ENCODE measurements at places on chromosomes 3 and 15.
A peak's percentile ranks its signal among the peaks of the same experiment; 100 is the strongest.

DNA sequence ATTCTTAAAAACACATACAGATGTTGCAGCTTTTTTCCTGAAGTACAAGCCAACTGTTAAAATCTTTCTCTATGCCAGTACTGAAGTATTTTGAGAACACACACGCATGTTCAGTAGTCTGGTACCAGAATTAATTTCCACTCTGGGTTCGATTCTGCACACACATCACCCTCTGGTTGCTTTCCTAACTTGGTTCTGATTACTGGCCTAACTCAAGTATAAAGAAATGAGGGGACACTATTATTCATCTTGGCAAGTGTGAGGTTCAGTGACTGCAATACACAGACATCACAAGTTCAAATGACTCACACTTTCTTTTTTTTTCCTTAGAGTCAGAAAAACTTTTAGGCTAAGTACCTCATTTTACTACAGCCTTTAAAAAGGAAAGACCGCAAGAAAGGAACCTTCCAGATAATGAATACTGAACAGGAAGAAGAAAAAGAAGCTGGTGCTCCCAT, 37.4 kb upstream of the LDHAL6B start:
- peak; percentile 14 for DNase-seq

DNA sequence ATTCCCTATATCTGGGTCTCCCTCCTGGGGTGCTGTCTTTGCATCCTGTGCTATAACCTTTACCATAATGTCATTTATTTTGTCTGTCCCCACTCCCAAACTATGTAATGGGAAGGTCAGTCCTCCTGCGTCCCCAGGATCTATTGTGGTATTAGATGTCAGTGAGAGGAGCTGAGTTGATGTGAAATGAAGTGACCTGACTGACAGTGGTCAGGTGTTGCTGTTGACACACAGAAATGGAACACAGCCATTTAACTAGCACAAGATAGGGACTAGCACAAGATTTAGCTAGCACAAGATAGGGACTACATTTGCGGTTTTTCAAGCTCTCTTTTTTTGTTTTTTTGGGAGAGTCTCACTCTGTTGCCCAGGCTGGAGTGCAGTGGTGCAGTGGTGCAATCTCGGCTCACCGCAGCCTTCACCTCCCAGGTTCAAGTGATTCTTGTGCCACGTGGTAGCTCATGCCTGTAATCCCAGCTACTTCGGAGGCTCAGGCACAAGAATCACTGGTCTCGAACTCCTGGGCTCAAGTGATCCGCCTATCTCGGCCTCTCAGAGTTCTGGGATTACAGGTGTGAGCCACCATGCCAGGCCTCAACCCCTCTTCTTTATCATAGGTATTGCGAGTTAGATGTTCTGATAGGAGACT, 5.2 kb downstream of the NGRN start:
- DNase-seq = no peak

GRCh38 chr3:190435618-190436017, 14.1 kb downstream of the TMEM207 start:
- no peak for DNase-seq

DNA sequence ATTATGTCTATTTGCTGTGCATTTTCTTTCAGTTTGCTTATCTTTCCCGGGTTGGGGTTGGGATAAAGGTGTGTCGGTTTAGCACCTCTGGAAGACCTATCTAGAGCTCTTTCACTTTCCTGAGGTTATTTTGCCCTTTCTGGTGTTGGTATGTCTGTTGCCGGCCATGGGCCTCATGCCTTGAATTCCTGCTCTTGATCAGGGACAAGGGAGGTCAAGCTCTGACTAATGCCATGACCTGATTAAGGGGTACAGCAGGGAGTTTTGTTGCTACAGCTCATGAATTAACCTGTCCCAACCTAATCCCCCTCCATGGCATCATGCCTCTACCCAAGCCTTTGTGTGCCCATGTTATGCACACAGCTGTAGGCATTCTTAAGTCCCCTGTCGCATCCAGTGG, 70.5 kb upstream of the GOLGA6B start:
- DNase-seq = peak; percentile 64

DNA sequence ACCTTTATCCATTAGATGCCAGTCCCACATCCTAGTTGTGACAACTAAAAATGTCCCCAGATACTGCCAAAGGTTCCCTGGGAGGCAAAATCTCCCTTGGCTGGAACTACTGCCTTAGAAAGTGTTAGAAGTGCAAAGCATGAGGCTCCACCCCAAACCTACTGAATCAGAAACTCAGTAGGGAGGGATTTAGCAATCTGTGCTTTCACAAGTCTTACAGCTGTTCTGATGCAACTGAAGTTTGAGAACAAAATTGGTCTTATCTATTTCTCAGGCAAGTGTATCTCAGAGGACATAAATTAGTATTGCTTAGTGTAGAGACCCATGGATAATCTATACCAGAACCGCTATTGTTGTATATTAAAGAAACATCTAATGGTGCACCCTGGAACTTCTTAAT, 70.2 kb downstream of the CLDN1 start:
- DNase-seq = peak; percentile 36

DNA sequence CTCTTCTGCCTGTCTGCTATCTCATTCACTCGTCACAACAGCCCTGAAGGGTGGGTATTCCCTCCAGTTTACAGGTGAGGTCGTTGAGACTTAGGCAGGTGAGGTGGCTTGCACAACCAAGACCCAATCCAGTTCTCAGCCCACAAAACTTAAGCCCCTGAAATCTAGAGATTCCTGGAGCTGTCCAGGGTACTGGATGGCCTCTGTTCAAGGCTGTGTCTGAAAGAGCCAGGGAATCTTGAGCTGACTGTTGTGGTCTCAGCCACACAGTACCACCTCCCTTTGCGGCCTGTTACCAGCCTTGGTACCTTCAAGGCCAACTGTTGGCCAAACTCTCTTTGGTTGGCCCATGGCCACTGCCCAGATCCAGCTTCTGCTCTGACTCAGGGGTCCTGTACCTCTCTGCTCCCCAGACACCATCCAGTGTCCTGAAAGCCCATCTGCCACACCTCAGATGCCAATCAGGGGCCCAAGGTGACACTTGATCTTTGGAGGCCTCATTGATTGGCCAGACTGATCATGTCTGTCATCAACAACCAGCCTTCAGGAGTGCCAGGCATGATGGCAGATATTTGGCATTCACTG, 10.9 kb upstream of the FAM107A start:
- peak; percentile 76 for DNase-seq

DNA sequence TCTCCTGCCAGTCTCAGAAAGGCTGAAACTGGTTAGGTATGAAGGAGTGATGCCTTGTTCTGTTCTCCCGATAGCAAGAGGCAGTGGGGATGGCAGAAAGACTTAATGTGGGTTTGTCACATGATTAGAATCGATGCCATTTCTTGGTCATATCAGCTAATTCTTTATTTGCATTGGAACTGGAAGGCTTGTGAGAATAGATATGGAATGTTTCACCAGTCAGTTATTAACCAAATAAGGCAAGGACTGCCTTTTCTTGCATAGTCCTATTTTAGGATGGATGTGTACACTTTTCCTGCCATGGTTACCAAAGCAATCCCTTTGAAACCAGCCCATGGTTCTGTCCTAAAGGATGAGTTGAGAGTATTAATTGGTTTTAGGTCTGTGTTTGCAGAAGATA, 33.7 kb downstream of the FILIP1L start:
- no peak for DNase-seq

DNA sequence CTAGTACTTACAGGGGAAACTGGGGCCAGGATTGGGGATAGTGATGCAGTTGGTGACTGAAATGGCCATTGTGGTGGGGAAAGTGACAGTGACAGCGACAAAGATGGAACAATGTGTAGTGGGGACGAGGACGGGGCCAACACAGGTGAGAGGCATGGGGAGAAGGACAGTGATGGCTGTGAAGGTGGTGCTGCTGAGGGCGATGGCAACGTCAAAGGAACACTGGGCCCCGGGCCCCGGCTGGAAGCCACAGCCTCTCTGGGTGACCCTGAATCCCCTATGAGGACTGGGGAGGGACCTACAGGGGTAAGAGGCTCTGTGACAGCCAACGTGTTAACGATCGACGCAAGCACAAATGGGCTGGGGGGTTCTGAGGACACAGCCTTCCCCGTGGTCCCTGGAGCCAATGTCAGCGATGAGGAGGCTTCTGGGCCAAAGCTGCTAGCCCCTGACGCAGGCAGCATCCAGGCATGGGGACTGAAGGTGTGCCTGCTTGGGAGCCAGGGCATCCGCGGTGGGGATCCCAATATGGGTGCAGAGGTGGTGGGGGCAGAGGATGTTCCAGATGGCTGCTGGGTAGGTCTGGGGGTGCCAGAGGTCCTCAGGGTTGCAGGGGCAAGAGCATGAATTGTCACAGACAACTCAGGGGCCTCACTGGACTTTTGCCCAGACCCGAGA, 25.2 kb upstream of the GOLGA6C start:
- no peak for DNase-seq

- no peak for DNase-seq
Measured at GRCh38 chr15:68385240-68385561, 46.8 kb downstream of the ITGA11 start.

GRCh38 chr3:100042166-100042981, 71.9 kb downstream of the FILIP1L start:
- DNase-seq = no peak

GRCh38 chr3:72432246-72432645, 416.0 kb downstream of the SHQ1 start:
- DNase-seq = no peak

DNA sequence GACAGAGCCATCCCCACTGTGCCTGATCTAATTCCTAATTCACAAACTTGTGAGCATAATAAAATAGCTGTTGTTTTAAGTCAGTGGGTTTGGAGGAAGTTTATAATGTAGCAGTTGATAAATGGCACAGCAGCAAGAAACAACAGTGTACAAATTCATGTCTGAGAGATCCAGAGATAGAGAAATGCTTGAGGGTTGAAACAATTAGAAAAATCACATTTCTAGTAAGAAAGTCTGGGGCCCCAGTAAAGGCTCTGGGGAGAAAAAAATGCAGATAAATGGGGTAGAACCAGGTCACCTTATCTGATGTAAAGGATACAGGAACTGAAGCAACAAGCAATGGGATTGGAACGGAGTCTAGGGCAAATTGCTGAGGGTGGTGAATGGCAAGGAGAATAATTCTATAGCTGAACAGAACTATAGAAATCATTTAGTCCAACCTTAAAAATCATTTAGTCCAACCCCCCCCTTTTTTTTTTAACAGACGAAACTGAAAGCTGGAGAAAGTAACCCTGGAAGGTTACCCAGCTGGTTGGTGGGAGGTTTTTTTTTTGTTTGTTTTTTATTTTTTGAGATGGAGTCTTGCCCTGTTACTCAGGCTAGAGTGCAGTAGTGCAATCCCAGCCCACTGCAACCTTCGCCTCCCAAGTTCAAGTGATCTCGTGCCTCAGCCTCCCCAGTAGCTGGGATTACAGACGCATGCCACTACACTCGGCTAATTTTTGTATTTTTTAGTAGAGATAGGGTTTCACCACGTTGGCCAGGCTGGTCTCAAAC, 14.3 kb upstream of the SHQ1 start:
- DNase-seq = no peak

DNA sequence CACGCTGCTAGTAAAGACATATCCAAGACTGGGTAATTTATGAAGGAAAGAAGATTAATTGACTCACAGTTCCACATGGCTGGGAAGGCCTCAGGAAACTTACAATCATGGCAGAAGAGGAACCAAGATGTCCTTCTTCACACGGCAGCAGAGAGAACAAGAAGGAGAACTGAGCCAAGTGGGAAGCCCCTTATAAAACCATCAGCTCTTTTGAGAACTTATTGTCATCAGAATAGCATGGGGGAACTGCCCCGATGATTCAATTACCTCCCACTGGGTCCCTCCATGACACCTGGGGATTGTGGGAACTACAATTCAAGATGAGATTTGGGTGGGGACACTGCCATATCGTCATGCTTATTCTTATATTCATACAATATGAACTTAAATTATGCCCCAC, 49.0 kb downstream of the DUT start:
- DNase-seq = no peak

Measured in mesendoderm (in vitro differentiated cells).